ENCODE measurements at places on chromosomes 1 and 21.

GRCh38 chr1:10253755-10254154, 43.4 kb downstream of the KIF1B start:
- peak; percentile 40 for DNase-seq

GRCh38 chr1:9048551-9048950, 20.9 kb downstream of the SLC2A5 start:
- DNase-seq = no peak

DNA sequence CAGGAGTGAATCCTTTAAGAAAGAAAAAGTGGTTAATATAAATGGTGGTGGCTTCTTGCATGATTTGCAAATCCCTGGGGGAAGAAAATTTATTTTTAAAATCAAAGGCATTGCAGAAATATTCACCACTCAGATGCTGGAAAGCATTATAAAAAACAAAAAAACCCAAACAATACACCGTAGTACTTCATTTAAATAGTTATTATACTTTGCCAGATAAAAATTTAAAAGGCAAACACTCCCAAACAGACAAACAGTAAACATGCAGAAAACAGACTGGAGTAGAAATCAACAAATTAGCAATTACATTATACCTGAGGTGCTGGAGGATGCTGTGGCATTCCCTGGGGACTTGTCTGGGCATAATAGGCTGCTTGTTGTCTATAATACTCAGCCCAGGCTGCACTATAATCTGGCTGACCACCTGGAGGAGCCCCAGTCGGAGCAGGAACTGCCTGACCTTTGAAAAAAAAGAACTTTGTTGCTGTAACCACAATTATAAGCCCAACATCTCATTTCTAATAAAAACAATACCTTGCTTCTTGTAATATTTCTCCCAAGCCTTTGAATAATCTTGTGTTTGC, 29.9 kb downstream of the FUBP1 start:
- DNase-seq = no peak

DNA sequence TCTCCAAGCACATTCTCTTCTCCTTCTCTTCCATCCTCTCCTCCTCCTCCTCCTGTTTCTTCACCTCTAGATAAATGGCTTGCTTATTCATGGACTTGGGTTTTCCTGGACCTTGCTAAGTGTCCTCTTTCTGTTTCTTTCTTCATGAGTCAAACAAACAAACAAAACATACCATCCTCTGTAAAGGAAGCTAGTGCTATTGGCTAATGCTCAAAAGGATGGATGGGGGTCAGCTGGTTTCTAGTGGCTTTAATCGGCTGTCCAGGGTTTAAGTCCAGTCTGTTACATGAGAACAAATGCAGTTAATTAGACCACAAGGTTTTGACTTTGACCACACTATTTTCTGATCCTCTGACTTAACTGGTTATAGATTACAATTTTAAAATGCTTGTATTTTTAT, 83.8 kb upstream of the TSPAN2 start:
- no peak for DNase-seq

GRCh38 chr21:34271189-34271851, 92.5 kb upstream of the KCNE2 start:
- DNase-seq = no peak

DNA sequence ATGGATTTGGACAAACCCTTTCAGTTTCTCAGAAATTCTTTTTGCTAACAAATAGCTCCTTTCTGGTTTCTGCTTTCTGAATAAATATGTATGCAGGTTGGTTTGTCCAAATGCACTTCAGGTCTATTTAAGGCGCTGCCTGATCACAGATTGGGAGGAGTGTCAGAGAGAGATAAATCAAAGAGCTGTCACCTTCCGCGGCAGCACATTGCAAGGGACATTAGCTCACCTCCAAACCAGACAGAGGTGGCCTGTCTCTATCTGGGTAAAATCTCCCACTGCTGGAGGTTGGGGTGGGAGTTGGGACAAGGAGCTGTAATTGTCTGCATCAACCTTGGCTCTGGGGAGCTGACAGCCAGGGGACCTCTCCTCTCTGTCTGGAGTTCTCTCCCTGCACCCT, 25.2 kb downstream of the PRAMEF20 start:
- no peak for DNase-seq

GRCh38 chr1:227562933-227563323, 428 bp upstream of the ZNF678 start:
- no peak for DNase-seq

DNA sequence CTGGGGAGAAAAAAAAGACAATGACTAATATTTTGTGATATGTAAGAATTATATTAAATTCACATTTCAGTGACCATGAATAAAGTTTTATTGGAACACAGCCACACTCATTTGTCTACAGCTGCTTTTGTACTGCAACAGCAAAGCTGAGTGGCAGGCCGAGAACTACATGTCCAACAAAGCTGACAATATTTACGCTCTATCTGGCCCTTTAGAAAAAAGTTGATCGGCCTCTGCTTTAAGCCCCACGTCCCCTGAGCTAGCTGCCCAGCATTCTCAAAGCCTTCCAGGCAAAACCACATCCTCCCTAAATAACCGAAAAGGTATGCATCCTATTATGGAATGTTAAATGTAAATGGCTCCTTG, 8.6 kb downstream of the SLC2A1 start:
- DNase-seq = no peak

- peak; percentile 65 for DNase-seq
Measured at GRCh38 chr1:28118640-28119307, 30.4 kb upstream of the EYA3 start.

GRCh38 chr1:52976183-52977035, 49.3 kb downstream of the SCP2 start:
- DNase-seq = peak; percentile 4

GRCh38 chr1:168312718-168313604, 32.3 kb downstream of the TBX19 start:
- peak; percentile 14 for DNase-seq

DNA sequence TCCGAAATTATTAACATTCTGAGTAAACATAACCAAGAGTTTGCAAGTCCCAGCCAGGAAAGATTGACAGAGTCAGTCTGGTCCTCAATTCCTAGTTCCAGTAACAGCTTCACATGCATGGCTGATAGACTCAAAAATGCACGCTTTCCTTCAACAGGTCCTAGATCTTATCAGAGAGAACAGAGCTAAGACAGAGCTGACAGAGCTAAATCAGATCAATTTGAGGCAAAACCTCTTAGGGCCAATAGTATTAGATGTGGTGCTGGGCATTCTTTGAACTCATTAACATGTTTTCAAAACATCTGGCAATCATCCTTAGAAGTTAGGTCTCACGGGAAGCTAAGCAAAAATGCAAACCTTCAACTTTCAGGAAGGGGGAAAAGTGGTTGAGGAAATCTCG, 114.0 kb downstream of the GREM2 start:
- no peak for DNase-seq

DNA sequence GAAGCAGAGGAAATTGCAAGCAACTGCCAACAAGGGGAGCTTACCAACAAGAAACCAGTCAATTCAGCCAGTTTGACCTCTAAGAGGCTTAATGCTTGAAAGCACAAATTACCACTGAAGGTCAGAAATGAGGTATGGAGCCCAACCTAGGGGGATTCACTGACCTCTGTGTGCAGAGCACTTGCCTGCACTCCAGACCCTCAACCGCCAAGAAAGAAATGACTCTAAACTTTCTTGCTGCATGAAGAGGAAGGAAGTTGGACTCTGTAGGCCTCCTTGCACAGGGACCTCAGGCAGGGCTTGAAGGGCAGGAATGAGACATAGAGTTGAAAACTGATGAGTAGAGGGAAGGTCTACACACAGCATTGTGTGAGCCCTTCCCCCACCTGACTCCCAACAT, 10.0 kb downstream of the ARMH1 start:
- DNase-seq = peak; percentile 68

- DNase-seq = peak; percentile 56
Measured at GRCh38 chr1:42456754-42457089, 379 bp downstream of the PPCS start.

GRCh38 chr1:56586502-56586901, 7.1 kb upstream of the PLPP3 start:
- no peak for DNase-seq

DNA sequence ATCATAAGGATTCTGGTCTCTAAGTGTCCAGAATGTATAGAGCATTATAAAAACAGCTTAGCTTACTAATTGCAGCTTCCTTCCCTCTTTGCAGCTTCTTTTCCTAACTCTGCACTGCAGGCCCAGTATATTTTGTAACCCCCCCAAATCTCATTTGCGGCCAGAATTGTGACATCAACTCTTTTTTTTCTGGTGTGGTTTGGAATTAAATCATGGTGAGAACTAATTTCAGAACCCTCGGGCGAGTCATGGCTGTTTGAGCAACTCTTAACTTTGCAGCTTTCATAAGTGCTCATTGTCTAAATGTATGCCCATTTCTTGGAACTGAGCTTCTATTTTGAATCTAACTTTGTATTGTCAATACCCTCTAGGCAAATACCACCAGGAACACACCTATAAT, 187.4 kb downstream of the CYYR1 start:
- DNase-seq = peak; percentile 97

DNA sequence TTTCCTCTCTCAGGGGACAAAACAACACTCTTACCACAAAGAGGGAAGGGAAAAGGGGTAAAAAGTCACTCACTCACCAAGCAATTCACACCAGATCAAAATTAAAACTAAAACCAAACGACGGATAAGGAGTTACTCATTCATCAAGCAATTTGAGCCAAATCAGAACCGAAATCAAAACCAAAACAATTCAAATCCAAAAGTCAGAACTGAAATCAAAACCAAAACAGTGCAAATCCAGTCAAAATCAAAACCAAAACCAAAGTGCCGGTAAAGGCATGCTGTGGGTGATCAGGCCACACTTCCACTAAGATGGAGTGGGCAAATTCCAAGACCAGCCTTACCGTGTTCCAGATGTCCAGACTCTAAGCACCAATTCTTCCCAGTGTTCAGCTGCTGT, 717.9 kb downstream of the AMY1C start:
- DNase-seq = peak; percentile 82

GRCh38 chr1:6502000-6502891, 10.8 kb upstream of the PLEKHG5 start:
- DNase-seq = peak; percentile 65

DNA sequence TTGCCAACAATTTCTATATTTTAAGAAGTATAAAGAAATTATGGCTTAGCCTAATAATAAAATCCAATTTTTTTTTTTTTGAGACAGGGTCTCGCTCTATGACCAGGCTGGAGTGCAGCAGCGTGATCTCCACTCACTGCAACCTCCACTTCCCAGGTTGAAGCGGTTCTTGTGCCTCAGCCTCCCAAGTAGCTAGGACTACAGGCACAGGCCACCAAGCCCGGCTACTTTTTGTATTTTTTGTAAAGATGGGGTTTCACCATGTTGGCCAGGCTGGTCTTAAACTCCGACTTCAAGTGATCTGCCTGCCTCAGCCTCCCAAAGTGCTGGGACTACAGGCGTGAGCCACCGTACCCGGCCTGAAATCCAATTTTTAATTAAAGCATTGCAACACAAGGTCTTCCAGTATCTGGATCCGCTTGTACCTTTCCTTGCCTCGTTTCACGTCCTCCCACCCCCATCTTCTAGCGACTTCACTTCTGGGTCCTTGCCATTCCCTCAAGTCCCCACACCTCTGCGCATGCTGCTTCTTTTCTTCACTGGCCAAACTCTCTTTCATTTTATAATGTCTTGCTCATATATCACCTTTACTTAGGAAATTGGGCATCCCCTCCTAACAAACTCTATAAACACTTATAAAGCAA, 2.3 kb downstream of the FUBP1 start:
- no peak for DNase-seq

DNA sequence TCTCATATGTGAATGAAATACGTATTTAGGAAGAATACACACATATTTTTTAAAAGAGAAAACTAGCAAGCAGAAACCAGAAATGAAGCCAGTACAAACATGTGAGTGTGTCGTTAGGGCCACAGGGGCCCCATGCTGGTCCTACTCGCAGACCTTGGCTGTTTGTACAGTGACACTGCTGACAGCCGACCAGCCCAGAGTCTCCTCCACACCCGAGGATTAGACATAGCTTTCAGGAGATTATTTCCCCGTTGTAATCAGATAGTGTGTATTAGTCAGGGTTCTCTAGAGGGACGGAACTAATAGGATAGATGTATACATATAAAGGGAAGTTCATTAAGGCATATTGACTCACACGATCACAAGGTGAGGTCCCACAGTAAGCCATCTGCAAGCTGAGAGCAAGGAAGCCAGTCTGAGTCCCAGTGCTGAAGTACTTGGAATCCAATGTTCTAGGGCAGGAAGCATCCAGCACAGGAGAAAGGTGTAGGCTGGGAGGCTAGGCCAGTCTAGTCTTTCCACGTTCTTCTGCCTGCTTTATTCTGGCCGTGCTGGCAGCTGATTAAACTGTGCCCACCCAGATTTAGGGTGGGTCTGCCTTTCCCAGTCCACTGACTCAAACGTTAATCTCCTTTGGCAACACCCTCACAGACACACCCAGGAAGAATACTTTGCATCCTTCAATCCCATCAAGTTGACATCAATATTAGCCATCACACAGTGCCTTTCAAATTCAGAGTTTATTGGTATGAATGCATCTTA, 51.2 kb downstream of the DIP2A start:
- DNase-seq = no peak

GRCh38 chr21:32494934-32495709, 82.6 kb downstream of the EVA1C start:
- peak; percentile 32 for DNase-seq

GRCh38 chr21:42460391-42461184, 35.4 kb downstream of the RSPH1 start:
- no peak for DNase-seq

DNA sequence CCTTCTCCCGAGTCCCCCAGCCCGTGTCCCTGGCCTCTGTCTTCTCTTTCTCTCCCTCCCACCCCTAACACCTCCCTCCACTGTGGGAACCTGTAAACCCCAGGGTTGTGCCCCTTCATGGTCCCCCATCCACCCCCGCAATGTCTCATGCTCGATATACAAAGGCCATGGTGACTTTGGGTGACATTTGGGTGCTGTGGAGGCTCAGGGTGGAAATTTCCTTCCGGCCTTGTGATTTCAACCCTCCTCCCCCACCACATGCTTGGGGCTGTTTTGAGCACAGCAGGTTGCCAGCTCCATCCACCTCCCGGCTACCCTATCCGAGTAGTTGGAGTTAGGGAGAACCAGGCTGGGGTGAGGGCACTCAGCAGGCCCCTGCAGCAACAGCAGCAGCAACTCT, 25.7 kb upstream of the VPS13D start:
- no peak for DNase-seq

GRCh38 chr1:156821801-156822200, 5.2 kb upstream of the SH2D2A start:
- no peak for DNase-seq

- DNase-seq = no peak
Measured at GRCh38 chr1:55214212-55214933, 791 bp downstream of the USP24 start.

GRCh38 chr1:174448974-174449373, 1.2 kb downstream of the GPR52 start:
- DNase-seq = no peak

- DNase-seq = no peak
Measured at GRCh38 chr1:155192346-155193274, 15.1 kb downstream of the THBS3 start.

Measured in MV-4-11 (cell line).